CD4-positive, alpha-beta T cell treated with Interleukin-15 for 4 hours (primary cell): ENCODE measurements at places on chromosomes 6 and 20.

DNA sequence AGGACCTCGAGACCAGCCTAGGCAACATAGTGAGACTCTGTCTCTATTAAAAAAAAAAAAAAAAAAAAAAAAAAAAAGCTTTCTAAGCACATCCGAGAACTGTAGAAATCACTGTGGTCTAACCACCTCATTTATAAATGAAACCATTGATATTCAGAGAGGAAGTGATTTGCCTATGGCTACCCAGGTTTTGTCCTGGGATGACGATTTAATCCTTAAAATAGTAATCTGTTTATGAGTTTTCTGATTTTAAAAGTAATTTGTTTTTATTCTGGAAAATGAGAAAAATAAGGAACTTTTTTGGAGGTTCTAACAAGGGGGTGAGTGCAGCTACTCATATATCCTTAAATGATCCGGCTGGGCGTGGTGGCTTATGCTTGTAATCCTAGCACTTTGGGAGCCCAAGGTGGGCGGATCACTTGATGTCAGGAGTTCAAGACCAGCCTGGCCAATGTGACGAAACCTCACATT is 6.5 kb upstream of the BTN3A2 start:
- DNase-seq: peak; percentile 16

GRCh38 chr6:36353411-36353915 is 16.8 kb upstream of the BNIP5 start:
- DNase-seq: no peak

GRCh38 chr6:149111556-149112115 is 205.9 kb upstream of the TAB2 start:
- DNase-seq: no peak

GRCh38 chr20:8078528-8078914 is 53.5 kb upstream of the PLCB1 start:
- DNase-seq: no peak

GRCh38 chr6:166830891-166831363 is 125.4 kb downstream of the RNASET2 start:
- no peak for DNase-seq

GRCh38 chr6:100427452-100427851 is 37.3 kb downstream of the SIM1 start:
- no peak for DNase-seq

- DNase-seq: no peak
These were observed 15.9 kb downstream of the NT5E start for GRCh38 chr6:85465762-85466161.

GRCh38 chr20:32570401-32571190 is 14.5 kb downstream of the NOL4L start:
- no peak for DNase-seq

DNA sequence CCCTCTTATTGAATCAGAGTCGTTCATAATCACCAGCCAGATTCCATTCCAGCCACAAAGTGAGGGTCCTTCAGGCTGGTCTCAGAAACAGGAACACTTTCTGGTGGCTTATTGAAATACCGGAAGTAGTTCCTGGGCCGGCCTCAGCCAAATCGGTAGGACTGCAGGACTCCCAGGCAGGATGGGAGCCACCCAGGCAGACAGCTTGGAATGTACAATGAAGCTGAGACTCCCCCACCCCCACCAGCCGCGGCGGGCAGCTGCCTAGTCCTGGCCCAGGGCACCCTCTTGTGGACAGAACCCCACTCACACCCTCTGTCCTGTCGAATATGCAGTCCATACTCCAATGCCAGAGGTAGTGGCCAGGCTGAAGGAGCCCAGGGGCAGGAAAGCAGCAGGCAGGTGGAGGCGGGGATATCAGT is 43.8 kb downstream of the MDFI start:
- DNase-seq: peak; percentile 56

GRCh38 chr6:137351890-137352289 is 132.7 kb upstream of the IFNGR1 start:
- no peak for DNase-seq

- DNase-seq: no peak
These were observed 36.1 kb upstream of the TGM3 start for GRCh38 chr20:2259731-2260130.

GRCh38 chr20:41232973-41233926 is 84.3 kb downstream of the ZHX3 start:
- DNase-seq: no peak

DNA sequence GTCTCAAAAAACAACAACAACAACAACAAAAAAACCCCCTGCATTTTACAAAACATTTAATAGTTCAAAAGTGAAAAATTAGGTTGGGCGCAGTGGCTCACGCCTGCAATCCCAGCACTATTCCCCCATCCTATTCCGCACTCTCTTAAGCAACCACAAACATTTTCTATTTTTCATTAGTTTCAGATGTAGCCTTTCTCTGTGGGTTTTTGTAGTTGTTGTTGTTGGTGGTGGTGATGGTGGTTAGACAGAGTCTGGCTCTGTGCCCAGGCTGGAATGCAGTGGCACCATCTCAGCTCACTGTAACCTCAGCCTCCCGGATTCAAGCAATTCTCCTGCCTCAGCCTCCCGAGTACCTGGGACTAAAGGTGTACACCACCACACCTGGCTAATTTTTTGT is 6.4 kb upstream of the GMNN start:
- DNase-seq: no peak

DNA sequence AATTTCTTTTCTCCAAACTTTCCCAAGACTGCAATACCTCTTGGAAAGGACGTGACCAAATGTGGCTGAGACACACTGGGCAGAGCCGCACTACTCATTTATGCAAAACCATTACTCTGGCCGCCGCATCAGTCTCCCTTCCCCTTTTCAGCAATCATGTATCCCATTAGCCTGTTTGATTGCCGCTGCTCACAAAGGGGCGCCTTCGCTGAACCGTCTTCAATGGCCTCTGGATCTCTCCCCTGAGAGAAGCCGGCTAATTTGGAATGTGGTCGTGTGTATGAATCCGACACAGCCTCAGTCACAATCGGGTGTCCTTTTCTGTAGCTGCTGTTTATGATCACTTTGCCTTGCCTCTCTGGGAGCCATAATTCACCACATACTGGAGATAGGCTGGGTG is 361.1 kb downstream of the ZFAND3 start:
- no peak for DNase-seq

DNA sequence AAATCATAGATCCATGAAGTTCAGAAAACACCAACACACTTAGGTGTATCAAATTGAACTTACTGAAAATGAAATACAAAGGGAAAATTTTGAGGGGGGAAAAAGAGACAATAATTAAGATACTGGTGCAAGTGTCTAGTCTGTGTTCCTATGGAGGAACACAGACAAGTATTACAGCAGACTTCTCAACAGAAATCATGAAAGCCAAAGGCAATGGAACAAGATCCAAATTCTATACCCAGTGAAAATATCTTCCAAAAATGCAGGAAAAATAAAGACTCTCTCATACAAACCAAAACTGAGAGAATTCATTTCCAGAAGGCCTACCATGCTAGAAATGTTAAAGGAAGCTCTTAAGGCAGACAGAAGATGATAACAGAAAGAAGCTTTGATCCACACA is 63.1 kb downstream of the NRN1 start:
- DNase-seq: no peak

DNA sequence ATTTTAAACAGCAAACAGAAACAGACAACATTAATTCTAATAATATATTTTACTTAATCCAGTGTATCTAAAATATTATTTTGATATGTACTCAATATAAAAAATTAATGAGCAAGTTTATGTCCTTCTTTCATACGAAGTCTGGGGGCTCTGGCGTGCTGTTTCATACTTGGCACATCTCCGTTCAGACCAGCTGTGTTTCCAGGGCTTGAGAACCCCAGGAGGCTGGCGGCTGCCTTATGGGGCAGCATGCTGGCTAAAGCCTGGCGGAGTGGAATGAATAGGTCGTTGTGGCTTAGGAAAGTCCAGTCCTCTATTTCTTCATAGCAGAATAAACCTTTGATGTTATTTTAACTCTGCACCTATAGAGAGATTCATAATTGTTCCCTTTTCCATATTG is 43.3 kb downstream of the DUSP22 start:
- no peak for DNase-seq

DNA sequence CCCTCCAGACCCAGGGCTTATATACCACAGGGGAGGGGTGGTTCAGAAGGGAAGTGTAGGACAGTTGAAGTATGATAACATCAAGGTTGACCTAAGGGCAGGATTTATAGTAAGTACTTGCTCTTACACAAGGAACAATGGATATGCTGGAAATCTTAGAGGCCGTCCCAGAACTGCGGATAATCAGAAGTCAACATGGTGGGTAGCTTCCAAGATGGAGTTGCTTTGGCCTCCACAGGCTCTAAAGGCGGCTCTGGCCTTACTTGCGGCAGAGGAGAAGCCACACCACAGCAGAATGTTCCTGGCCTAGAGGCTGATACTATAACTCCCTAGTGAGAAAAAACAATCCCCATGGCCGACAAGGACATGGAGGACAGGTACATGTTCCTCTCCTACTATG is 344.7 kb downstream of the CDC5L start:
- no peak for DNase-seq

DNA sequence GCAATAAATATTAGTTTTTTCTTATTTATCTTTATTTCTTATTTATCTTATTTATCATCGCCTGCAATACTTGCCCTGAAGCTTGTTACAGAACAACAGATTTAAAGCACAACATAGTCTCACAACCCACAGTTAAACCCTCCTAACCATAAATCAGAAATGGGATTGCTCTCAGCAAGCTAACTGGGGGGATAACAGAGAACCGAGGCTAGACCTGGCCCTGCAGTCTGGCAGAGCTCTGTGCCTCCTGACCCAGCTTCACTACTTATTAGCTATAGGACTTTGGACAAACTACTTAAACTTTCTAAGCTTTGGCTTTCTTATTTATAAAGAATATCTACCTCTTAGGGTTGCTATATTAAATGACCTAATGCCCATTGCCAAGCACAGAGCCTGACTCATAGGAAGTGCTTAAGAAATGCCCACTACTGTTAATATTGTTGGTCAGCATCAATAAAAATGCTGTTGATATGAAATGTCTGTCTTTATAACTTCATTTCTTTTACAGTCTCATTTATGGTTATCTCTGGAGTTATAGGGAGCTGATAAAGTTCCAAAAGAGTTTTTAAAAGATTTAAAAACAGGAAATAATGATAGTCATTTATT is 87.9 kb upstream of the BEND6 start:
- no peak for DNase-seq

DNA sequence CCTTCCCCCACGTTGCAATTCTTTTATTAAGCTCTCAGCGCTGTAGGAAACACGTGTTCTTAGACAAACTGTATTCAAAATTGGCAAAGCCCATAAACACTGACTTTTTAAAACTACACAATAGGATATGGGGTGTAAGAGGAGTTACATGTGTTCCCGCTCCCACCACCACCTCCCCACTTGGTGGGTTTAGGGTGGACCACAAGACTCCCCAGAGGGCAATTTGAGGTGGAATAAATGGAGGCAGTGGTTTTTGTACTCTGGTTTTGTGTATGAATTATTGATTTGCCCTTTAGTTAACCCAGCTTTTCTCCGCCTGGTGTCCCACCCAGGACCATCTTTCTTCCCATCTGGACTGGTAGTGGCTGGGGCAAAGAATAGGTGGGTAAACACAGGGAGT is 3.7 kb downstream of the UQCC2 start:
- DNase-seq: no peak

- DNase-seq: no peak
These were observed 55.5 kb downstream of the EDN1 start for GRCh38 chr6:12345694-12346058.

DNA sequence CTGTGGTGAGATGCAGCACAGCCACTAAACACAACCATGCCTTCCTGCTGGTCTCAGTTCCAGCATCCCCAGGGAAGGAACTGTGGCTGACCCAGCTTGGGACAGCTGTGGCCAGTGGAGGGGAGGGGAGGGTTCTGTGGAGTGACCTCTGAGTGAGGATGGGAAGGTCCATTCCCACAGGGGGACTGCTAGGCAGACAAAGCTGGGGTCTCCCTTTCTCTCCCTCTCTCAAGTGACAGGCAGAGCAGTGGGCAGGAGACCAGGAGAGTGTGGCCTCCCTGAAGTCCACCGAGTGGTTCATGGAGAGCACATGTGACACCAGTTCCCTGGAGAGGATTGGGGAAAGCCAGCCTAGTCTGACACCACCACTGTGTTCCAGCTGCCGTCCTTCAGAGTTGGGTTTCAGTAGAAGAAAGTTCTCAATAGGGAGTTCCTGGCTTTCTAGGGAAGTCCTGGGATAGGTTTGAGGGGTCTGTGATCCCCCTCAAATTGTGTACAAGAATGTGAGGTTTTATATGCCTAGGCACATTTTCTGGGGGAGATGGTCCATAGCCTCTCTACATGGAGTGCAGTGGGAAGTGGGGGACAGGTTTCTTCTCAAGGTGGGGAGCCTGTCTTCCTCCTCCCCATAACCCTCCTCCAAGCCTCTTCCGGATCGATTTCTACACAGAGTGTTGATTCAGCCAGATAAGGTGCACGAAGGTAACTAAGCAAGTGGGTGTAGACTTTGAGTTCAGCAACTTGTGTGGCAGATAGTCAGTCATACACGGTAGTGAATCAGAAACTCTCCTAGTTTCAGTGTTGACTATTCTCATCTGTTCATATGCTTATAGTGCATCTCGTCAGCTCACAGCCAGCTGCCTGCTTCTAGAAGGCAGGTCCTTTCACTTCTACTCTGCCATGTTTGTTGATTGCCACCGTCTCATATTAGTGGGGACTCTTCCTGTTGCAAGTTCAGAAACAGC is 18.9 kb downstream of the MANBAL start:
- DNase-seq: no peak

- no peak for DNase-seq
These were observed 48.0 kb downstream of the GCLC start for GRCh38 chr6:53496797-53497375.

DNA sequence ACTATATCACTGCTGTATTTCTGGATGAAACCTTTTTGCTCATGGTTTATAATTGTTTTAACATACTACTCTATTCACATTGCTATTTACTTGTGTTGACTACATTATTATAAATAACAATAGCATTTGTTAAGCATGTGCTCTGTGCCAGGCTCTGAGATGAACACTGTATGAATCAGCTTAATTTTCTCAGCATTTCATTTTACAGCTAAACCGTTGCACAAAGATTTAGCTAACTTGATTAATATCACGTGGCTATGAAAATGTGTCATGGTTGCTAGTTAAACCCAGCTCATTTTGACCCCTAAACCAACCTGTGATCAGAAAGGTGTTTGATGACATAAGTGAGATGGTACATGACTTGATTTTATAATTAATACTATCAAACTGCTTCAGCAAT is 77.5 kb downstream of the NCOA7 start:
- DNase-seq: no peak

DNA sequence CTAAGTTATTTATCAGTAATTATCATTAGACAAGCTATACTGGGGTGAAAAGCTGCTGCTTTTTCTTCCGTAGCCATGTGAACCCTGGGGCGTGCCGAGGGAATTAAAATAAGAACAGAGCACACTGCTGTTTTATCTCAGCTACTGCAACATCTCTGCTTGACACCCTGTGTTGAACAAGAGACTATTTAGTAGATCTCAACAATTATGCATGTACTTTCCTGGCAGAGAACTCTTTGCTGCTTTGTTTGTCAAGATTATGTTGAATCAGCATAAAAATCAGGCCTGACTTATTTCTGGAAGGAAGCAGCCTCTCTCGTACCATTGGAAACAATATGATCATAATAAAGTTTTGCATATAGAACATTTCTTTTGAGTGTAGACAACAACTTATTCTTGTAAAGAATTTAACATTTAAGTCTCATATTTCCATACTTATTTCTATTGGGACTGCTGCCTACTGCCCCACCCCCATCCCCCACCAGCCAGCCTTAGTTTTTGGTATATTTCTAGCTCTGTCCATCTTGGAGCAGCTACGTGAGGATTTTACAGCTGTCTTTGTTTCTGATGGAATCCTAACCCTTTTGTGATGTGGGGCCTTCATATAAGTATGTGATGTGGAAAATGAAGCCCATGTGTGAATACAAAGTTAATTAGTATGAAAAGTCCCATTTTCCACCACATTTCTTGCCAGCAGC is 1011.4 kb downstream of the KIF16B start:
- no peak for DNase-seq
